ENCODE measurements at places on chromosomes 7 and 10.

DNA sequence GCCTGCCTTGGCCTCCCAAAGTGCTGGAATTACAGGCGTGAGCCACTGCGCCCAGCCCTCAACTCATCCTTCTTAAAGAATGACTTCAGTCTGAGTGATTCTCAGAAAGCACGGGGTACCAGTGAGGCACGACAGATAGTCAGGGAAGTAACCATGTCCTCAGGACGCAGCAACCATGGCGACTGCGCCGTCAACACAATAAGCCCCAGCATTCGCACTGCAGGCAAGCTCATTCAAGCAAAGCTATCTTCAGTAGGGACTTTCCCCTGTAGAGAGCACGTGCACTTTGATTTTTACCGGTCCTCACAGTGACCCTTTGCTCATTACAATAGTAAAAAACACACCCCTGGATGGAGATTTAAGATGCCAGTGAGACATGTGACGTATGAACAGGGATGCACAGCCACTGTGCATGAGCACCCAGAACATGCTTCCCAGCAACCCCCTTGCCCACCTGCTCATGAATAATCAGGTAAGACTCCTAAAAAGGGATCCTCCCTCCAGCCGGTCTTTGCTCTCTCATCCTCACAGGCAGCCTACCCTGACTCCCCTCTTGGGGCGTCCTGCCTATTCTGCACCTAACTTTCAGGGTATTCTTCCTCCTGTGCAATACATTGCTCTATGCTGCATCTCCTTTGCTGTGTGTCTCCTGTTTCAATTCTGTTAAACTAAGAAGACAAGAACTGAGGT lies 9.1 kb downstream of the WDR86 start:
- DNase-seq: no peak

DNA sequence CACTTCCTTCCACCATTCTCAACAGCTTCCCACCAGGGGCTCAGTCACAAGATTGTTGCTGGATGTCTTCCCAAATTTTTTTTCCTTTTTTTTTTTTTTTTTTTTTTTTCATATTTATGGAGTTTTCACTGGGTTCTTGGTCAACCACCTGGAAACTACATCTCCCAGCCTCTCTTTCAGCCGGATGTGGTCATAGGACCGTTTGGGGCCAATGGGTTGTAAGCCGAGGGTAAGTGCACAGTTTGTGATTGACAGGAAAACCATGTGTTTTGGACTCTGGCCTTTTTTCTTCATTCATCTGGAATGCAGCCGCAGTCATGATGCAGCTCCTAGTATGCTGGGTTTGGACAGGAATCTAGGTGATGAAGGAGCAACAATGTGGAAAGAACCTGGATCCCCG lies 337.1 kb upstream of the FOXK1 start:
- no peak for DNase-seq

GRCh38 chr7:151251689-151252560 lies 3.4 kb upstream of the SMARCD3 start:
- peak; percentile 86 for DNase-seq

GRCh38 chr7:101165075-101165957 lies at the start of gene VGF:
Gene VGF (minus strand): TSS chr7:101165569. CDS start chr7:101164843, 726 bp downstream.
- DNase-seq: peak; percentile 84

DNA sequence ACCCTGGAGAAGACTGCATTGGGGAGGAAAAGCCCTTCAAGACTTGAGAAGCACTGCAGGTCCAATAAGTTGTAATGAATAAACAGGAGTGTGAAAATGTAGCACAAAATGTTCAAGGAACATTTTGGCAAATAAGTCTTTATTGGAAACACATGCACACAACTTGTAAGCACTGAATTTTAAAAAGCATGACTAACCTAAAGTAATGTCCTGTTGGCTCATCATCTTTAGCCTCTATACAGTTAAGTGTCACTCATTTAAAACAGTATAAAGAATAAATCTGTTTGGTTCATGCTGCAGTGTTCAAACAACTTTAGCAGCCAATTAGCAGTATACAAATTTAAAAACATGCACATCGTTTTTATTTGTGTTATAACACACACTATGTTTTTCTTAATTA lies 108.6 kb downstream of the CDK6 start:
- no peak for DNase-seq

GRCh38 chr7:129503725-129504124 lies 1.4 kb downstream of the SMKR1 start:
- no peak for DNase-seq

DNA sequence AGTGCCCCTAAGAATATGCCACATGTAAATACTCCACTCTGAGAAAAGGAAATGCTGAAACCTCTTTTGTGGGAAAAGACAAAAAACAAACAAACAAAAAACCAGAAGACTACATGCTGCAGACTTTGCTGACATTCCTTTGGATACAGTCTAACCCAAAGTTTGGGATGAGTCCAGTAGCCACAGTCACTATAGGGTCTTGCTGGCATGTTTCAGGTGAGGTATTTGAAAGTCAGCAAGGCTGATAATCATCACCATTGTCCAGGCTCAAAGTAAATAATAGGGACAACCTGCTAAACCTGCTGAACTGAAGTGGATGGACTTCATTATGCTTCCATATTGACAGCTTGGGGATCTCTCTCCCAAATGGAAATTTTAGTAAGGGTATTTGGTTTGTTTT lies 1087.0 kb upstream of the LRRTM3 start:
- no peak for DNase-seq

- no peak for DNase-seq
Observed at GRCh38 chr10:70925377-70926225, 37.2 kb upstream of the PCBD1 start.

All from C1 segment of cervical spinal cord (tissue), 14 donors.